ENCODE measurements at places on chromosomes 3 and 15. TPM values are rescaled to one million over a fixed set of nuclear protein-coding genes. Genes with fewer than 3 reads are reported as not detected.
A peak's percentile ranks its signal among the peaks of the same experiment; 100 is the strongest.

Gene ADAMTSL3
- not detected for total RNA-seq

DNA sequence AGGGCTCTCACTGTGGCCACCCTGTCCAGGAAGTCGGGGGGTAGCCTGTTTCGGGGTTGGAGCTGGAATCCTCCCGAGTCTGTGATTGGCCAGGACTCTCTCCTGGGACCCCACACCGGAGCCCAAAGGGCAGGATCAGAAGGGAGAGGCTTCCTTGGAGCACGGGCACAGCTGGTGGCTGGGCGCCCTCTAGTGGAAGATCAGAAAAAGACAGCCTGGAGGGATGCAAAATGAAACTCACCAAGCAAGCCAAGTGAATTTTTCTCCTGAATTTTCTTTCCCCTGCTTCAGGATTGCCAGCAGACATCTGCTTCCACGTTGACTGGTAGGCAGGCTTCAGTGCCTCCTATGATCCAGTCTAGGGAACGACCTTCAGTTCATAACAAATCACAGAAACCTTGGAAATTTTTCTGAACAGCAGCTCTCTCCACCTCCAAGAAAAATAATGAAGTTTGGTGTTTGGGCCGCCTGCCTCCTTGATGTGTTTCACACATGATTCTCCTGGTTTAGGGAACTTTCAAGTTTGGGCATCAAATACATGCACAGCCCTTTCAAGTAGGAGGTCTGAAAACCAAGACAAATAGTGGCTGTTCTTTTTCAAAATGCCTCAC lies 224.6 kb downstream of the VPS13C start:
- peak; percentile 77 for DNase-seq
- H3K27ac ChIP-seq = no peak overlapping the region
- H3K36me3 ChIP-seq = no peaks in the 10 kb centered on the region
- H3K4me1 ChIP-seq = no peaks in the 10 kb centered on the region
- H3K4me3 ChIP-seq = no peak overlapping the region

DNA sequence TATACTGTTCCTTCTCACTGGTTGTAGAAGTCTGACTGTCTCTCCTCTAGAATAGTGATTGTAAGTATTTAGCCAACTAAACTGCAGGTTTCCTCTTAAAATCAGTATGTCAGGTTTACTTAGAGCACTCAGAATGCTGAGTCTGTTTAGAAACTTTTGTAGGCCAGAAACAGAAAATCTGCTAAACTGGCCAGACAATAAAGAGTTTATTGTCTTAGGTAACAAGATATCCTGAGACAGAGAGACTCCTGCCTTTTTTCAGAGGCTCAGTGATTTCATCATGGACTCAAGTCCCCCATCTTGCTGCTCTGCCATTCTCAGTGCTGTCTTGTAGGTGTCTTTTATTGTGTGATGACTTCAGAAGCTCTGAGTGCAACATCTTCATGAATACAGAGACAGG lies 279.0 kb downstream of the MFSD1 start:
- H3K36me3 ChIP-seq = no peaks in the 10 kb centered on the region
- no peak for DNase-seq
- no peak overlapping the region for H3K27ac ChIP-seq
- no peaks in the 10 kb centered on the region for H3K27me3 ChIP-seq

Gene CD276
- total RNA-seq = not detected

DNA sequence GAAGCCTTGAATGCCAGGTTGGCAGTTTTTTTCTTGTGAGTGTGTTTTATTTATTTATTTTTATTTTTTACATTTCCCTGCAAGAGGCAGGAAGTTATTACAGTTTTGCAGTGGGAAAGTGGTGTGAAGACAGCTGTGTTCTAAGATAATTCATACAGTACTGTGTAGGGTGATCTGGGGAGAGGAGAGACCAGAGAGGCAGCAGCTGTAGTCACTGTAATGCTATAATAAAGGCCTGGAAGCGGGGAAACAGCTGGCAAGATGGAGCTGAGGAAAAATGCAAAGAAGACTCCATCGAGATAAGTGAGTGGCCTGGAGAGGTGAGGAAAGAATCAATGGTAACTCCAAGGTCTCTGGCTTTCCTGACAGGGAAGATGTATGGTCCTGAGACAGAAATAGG lies 23.1 kb downstream of the CNTN3 start:
- no peaks in the 10 kb centered on the region for H3K4me1 ChIP-seq
- H3K27me3 ChIP-seq = no peaks in the 10 kb centered on the region
- no peaks in the 10 kb centered on the region for H3K36me3 ChIP-seq
- no peak for DNase-seq
- H3K4me3 ChIP-seq = no peak overlapping the region

Gene SLC25A26
- total RNA-seq = 42.1 TPM

Gene EPHA6
- total RNA-seq = not detected

Gene NDUFB4
- total RNA-seq = 105 TPM

Gene CA12
- total RNA-seq = not detected

DNA sequence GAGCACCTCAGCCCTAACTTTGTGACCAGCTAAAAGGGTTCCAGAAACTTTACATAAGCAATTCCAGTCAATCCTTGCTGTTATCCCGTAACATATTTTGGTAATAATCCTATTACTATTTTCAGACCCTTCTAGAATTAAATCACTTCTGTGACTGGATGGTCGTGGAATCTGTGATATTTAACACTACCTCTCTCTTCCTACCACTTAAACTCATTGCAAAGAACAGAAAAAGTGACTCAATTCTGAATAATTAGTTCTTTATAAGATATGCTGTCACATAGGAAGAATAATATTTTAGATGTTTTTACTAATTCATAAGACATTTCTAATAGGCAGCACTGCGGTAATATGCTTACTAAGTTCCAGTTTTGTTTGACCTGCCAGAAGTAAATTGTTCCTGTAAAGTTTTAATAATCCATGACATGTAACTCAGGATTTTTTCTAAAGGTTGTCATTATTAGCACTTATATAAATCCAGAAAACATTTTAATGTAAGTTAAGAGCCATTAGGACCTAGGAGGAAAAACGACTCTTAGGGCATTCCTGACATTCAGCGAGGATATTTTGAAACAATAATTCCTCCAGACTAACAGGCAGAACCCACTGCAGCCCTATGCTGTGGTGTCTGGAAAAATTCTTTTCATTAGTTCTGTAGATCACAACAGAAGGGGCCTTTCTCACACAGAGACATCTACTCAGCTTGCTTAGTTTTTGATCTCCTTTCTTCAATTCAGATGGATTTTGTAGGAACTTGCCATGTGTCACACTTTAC lies 113.3 kb upstream of the MBNL1 start:
- no peak for DNase-seq
- H3K27me3 ChIP-seq = no peaks in the 10 kb centered on the region
- no peaks in the 10 kb centered on the region for H3K36me3 ChIP-seq
- H3K27ac ChIP-seq = no peak overlapping the region
- H3K4me3 ChIP-seq = no peak overlapping the region

GRCh38 chr3:75687323-75687722 lies 23.2 kb downstream of the FRG2C start:
- H3K4me3 ChIP-seq = no peak overlapping the region

Gene MUC20
- 0.22 TPM for total RNA-seq

DNA sequence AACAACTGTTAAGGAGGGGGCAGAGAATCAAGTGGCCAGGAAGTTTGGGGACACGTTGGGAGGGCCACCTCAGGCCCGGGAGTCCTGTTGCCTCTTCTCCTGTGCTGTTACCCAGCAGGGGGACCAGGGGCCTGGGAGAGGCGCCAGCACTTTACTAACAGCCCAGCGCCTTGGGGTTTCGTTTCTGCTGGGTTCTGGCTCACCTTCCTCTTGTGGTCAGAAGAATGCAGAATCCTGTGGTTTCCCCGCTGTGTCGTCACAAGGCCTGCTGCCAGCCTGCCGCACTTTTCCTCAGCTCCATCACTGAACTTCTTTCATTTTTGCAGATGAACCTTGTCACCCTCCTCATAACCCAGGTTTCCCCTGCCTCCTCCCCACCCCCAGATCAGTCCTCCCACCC lies 67.7 kb downstream of the SLC30A4 start:
- peaks cover 15% of the 10 kb centered on the region for H3K4me1 ChIP-seq
- no peaks in the 10 kb centered on the region for H3K27me3 ChIP-seq
- H3K4me3 ChIP-seq = no peak overlapping the region
- no peaks in the 10 kb centered on the region for H3K36me3 ChIP-seq

DNA sequence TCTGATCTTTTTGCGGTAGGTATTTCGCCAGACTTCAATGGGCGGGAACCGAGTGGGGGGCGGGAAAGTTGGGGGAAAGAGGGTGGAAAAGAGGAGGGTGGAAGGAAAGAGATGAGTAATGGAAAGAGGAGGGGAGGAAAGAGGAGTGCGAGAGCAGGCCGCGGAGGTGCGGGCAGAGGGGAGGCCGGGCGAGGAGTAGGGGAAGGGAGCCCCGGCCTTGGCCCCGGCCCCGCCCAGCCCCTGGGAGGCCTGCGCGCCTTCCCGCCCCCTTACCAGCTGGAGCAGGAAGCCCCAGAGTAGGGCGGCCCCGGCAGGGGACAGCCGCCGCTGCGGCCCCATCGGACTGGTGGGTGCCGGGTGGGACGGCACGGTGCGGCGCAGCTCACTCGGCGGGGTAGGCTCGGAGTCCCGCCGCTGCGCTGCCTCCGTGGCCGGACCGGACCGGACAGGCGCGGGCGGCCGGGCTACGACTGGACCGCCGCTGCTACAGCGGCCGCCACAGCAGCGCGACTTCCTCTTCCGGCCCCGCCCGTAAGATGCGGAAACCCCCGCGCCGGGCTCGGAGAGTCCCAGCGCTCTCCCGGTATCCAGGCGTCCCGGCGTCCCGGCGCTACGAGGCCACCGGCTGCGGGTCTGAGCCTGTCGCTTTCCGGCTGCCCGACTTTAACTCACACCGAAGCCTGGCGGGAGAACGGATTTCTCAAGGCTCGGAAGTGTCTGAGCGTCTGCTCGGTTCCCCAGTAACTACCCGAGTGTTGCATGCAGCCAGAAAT lies at the start of gene SPPL2A:
SPPL2A (minus strand) TSS at position 512 of the 773 bp plus-strand sequence; CDS start at position 339, 173 bp downstream.
- peak within 1 kb of the TSS; percentile 62 for H3K27ac ChIP-seq
- peak; percentile 91 for DNase-seq
- peaks cover 16% of the 10 kb centered on the region for H3K4me1 ChIP-seq
- no peaks in the 10 kb centered on the region for H3K36me3 ChIP-seq
- peak within 1 kb of the TSS; percentile 88 for H3K4me3 ChIP-seq
- H3K27me3 ChIP-seq = no peaks in the 10 kb centered on the region

DNA sequence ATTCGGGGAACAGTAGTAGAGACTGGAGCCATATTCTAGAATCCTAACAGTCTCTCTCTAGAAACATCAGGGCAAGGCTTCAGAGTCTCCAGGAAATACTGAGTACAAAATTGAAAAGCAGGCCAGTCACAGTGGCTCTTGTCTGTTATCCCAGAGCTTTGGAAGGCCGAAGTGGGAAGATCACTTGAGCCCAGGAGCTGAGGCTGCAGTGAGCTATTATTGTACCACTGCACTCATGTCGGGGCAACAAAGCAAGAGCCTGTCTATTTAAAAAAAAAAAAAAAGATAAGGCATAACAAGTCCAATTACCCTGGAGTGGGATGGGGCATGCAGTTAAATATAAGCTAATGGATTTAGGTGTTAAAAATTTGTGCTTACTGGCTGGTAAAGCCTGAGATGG lies 79.0 kb downstream of the SEMA6D start:
- H3K4me3 ChIP-seq = no peak overlapping the region
- no peaks in the 10 kb centered on the region for H3K27me3 ChIP-seq
- no peaks in the 10 kb centered on the region for H3K4me1 ChIP-seq
- no peak for DNase-seq

Gene LTF
- not detected for total RNA-seq

Gene FETUB
- not detected for total RNA-seq

- H3K27me3 ChIP-seq = no peaks in the 10 kb centered on the region
- no peak overlapping the region for H3K27ac ChIP-seq
- no peaks in the 10 kb centered on the region for H3K36me3 ChIP-seq
- H3K4me3 ChIP-seq = no peak overlapping the region
- DNase-seq = no peak
- H3K4me1 ChIP-seq = no peaks in the 10 kb centered on the region
Observed at GRCh38 chr15:77749998-77750540, 117.4 kb upstream of the LINGO1 start.

DNA sequence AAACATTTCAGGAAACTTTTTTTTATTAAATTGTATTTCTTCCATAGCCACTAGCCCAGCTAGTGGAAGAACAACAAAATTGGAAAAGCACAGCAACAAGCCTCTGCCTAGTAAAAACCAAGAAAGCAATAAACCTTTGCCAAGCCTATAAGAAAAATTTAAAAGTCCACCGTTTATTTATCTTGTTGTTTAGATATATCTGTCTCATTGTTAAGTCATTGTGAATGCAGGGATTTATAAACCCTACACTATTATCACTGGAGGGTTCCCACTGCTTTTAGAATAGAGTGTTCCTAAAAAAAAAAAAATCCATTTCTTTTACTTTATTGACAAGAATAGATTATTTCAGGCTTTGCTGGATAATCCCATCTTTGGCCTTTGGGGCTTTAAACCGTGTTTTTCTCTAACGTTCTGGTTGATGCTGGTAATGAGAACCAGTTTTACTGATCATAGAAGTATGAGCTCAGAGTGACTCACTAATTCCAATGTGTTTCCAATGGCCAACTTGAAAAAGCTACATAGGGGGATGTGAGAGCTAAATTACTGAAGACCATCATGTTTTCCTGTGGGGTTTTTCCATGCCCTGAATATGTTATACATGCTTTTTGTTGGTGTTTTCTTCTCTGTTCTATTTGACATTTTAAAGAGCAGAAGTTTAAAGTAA lies 634.1 kb downstream of the RBMS3 start:
- no peaks in the 10 kb centered on the region for H3K36me3 ChIP-seq
- no peak overlapping the region for H3K4me3 ChIP-seq
- DNase-seq = no peak

Gene EFCC1
- not detected for total RNA-seq

GRCh38 chr3:73520931-73521461 lies 103.7 kb downstream of the PDZRN3 start:
- H3K27me3 ChIP-seq = no peaks in the 10 kb centered on the region
- no peaks in the 10 kb centered on the region for H3K36me3 ChIP-seq
- no peak overlapping the region for H3K27ac ChIP-seq
- DNase-seq = no peak
- H3K4me1 ChIP-seq = no peaks in the 10 kb centered on the region

DNA sequence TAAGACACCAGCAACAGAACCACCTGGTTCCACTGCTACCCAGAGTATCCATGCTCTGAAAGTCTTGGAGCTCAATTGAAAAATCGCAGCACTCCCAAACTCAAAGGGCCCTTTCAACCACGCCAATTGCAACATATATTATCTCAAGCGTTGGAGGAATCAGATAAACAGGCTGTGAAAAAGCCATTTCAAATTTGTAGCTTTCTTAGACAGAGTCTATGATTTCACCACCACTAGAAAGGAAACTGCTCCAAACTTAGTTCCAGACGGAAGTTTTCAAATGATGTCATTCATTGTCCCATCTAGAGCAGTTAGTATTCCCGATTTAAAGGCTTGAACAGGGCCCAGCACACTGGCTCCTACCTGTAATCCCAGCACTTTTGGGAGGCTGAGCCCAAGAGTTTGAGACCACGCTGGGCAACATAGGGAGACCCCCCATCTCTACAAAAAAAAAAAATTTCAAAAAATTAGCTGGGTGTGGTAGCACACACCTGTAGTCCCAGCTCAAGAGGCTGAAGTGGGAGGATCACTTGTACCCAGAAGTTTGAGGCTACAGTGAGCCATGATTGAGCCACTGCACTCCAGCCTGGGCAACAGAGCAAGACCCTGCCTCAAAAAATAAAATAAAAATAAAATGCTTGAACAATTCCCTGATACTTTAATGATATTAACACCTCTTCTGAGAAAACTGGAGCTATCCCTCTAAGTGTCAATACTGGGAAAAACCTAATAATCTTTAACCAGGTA lies 16.8 kb downstream of the TNIK start:
- H3K27ac ChIP-seq = no peak overlapping the region
- no peaks in the 10 kb centered on the region for H3K27me3 ChIP-seq
- H3K4me3 ChIP-seq = no peak overlapping the region
- no peaks in the 10 kb centered on the region for H3K36me3 ChIP-seq
- H3K4me1 ChIP-seq = no peaks in the 10 kb centered on the region

All from Karpas-422 (cell line).